ENCODE measurements at places on chromosomes 6 and 20.

- DNase-seq, result no peak
Observed at GRCh38 chr6:111484633-111484930, 1.6 kb upstream of the REV3L start.

DNA sequence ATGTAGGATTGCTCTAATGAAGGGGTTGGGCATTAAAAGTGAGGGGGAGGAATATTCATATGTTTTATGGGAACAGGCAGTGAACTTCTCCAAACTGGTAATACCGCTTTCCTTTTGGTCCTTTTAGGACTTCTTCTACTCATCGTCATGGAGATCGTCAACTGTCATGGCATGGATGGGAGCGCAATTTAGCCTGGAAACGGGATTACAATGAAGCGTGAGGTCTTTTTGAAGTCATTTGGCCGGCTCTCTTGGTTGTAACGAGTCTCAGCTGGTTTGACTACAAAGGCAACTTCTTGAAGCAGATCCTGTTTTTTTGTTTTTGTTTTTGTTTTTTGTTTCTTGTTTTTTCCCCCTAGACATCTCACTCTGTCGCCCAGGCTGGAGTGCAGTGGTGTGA is 1.4 kb upstream of the HLA-E start:
- no peak for DNase-seq

DNA sequence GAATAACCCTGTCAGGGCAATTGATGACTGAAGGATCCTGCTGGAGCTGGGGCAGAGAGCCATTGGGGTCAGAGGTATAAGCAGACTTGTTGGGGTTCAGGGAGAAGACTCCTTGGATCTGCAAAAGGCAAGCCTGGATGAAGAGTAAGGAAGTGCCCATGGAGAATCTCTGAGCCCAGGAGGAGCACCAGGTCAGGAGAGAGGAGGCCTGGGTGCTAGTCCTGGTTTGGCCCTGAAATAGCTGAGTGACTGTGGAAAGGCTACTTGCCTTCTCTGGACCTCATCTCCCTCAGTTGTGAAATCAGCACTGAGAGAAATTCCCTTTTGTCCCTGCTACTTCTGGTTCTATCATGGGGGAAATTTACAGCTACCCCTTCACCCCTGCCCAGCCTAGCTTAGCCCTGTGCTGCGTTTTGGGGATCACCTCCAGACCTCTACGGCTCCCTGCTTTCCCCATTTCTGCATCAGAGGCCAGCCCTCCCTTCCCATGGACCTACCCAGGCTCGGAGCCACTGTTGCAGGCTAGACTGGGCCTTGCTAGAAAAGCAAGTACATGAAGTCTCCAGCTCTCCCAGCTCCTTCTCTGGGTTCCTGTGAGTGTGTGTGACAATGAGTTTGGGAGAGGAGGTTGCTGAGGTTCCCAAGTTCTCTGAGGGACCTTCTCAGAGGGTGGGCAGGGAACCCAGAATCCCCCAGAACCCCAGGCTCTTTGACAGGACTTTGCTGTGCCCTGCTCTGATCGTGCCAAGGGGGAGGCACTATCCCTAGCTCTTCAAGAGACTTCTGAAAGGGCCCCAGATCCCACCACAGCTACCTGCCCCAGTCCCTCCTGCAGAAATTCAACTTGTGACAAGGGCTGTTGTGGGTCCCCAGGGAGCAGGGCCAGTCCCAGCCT is 2.3 kb upstream of the NCR2 start:
- no peak for DNase-seq

DNA sequence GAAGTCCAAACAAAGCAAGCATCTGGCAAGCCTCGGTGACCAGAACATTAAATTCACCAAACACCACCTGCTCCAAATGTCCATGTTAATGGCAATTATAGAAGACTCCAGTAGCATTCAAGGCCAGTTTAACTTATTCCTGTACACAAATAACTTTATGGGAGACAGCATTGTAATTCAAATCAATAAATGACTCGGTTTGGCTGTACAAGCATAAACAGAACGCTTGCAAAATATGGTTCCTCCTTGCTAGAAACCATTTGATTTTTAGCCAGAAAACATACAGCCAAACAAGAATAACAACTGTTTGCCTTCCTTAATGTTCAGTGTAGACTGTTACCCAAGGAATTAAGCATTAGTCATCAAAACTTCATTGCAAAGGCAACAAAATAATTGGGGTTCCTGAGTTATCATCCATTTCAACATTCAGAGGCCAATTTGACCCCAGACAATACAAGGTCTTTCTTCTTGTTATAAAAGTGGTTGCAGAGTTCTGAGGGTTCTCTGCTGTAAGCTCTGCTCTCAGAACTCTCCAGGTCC is 125.1 kb downstream of the BFSP1 start:
- no peak for DNase-seq

- DNase-seq, result no peak
Observed at GRCh38 chr6:122803171-122803661, 14.2 kb downstream of the SMPDL3A start.

- peak; percentile 63 for DNase-seq
Observed at GRCh38 chr6:158703837-158704822, 54.3 kb downstream of the SYTL3 start.

GRCh38 chr6:286681-287488 is 5.4 kb upstream of the DUSP22 start:
- DNase-seq, result no peak

DNA sequence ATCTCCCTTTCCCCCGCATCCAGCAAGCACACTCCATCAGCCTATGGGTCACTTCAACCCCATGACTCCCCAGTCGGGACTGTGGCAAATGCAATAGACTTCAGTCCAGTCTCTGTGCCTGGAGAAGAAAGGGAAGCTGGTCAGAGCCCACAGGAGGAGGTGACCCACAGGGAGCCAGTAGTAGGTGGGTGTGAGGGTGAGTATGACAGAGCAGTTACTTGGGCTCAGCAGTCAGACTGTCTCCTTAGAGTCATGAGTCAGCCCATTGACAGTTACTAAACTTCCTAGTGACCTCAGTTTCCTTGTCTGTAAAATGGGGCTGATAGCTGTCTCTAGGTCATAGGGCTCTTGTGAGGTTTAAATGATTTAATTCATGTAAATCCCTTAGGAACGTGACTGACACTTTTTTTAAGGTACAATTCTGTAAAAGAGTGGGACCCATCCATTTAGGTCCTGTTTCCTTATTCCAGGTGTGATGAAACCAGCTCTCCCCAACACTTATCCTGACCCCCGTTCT is 33.9 kb upstream of the HLA-C start:
- DNase-seq, result no peak

Measured in effector memory CD4-positive, alpha-beta T cell (primary cell).